ENCODE measurements at places on chromosomes 12 and 14.

DNA sequence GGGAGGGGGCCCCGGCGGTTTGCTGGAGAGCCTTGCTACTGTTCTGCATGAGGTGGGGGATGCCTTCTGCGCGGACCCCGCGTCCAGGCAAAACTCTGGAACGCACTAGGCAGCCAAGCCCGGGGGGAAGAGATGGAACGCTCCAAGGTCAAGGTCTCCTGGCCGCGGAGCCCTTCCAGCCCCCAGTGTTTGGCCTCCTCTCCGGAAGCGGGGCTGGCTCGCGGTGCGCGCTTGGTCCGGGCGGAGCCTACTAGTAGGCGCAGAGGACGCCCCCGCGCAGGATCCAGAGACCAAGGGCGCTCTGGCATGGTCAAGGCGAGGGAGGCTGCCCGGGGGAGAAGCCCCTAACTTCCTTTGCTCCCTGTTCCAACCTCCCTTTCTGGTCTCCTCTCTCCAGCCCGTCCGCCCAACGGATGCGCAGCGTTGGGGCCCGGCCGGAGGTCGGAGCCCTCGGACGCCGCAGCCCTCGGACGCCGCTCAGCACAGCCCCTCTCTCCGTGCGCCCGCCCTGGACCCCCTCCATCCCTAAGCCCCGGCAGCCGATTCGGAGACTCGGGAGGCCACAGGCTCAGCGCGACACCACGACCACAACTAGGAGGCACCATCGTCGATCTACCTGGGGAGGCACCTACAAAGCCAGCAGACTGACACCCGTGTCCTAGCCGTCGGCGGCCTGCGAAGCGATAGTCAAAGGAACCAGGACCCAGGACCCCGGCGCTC is 669 bp upstream of the KCNK13 start:
- DNase-seq, result peak; percentile 21

GRCh38 chr12:102990419-102990818 is 32.9 kb downstream of the ASCL1 start:
- no peak for DNase-seq

GRCh38 chr14:91354979-91355685 is 62.5 kb downstream of the CCDC88C start:
- DNase-seq, result no peak

DNA sequence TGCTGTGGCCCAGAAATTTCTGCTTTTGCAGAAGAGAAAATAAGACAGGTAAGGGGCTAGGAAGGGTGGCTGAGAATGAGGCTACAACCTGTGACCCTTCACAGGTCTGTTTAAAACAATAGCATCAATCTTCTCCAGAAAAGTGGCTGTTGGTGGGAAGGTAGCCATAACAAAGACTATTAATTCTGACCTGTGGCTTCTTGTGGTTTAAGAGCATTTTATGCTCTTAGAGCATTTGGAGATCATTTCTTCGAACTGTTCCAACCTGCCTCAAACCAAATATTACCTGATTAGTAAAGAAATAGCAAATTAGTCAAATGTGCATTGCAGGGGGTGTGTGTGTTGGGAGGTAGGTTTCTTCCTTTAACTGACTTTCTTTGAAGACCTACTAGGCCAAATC is 15.2 kb upstream of the TCP11L2 start:
- DNase-seq, result no peak

DNA sequence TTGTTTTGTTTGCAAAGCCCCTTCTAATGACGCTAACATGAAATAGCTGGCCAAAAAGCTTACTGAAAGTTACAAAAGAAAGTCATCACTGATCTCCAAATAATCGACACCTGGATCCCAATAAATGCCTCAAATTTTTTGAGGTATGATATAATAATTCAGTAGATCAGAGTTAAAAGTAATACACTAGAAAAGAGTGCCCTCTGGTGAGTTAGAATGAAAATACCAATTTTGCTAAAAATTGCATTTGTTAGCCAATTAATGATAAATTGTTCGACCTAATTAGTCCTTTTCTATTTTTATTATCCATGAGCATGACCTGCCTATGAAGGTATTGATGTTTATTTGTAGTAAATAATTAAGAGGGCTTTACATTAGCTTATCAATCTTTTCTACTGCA is 78.6 kb downstream of the CEP128 start:
- DNase-seq, result no peak

DNA sequence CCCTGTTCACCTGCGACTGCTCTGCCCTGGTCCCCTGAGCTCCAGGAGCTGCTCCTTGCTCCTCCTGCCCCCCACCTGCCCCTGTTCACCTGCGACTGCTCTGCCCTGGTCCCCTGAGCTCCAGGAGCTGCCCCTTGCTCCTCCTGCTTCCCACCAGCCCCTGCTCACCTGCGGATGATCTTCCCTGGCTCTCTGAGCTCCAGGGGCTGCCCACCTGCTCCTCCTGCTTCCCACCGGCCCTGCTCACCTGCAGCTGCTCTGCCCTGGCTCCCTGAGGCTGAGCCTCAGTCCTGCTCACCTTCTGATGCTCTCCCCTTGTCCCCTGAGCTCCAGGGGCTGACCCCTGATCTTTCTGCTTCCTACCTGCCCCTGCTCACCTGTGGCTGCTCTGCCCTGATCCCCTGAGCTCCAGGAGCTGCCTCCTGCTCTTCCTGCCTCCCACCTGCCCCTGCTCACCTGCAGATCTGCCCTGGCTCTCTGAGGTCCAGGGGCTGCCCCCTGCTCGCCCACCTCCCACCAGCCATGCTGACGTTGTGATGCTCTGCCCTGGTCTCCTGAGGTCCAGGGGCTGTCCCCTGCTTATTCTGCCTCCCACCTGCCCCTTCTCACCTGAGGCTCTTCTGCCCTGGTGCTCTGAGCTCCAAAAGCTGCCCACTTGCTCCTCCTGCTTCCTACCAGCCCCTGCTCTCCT is 219.2 kb downstream of the TMEM121 start:
- no peak for DNase-seq

DNA sequence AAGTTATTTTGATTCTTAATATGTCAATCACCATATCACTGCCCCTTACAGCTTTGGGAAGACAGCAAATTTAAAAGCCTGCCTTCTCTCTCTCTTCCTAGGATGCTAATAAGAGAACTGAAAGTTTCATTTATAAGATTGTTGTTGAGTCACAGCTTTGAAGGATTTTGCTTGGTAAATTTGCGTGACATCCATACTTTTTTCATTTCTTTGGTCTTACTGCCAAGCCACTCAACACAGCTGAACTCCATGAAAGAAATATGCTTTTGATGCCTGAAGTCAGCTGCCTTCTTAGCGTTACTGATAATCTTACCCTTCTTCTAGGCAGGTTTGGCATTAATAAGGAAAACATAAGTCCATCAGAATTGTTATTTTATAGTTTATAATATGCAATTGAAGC is 155.0 kb downstream of the CRADD start:
- DNase-seq, result no peak

DNA sequence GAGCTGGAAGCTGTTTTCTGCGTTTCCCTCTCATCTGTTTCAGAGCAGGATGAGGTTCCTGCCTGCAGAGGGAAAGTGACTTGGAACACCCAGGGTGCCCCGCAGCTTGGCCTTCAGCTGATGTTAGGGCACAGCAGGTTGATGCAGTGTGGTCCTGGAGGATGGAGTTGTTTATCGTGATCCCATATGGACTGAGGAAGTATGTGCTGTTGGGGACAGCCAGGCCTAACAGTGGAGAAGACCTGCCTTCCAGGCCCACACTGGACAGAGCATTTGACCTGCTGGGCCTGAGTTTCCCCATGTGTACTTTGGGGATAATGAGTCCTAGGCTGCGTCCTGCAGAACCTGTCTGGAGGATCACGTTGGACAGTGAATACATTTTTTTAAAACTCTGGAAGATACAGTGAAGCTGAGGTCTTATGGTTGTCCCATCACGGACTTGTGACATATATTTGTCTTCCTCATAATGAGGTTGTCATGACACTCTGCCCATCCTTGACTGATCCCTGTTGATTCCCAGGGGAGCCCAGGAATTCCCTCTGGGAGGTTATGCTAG is 12.8 kb downstream of the SERPINA1 start:
- DNase-seq, result no peak
